ENCODE measurements at places on chromosomes 5 and 9.
A peak's percentile ranks its signal among the peaks of the same experiment; 100 is the strongest.

DNA sequence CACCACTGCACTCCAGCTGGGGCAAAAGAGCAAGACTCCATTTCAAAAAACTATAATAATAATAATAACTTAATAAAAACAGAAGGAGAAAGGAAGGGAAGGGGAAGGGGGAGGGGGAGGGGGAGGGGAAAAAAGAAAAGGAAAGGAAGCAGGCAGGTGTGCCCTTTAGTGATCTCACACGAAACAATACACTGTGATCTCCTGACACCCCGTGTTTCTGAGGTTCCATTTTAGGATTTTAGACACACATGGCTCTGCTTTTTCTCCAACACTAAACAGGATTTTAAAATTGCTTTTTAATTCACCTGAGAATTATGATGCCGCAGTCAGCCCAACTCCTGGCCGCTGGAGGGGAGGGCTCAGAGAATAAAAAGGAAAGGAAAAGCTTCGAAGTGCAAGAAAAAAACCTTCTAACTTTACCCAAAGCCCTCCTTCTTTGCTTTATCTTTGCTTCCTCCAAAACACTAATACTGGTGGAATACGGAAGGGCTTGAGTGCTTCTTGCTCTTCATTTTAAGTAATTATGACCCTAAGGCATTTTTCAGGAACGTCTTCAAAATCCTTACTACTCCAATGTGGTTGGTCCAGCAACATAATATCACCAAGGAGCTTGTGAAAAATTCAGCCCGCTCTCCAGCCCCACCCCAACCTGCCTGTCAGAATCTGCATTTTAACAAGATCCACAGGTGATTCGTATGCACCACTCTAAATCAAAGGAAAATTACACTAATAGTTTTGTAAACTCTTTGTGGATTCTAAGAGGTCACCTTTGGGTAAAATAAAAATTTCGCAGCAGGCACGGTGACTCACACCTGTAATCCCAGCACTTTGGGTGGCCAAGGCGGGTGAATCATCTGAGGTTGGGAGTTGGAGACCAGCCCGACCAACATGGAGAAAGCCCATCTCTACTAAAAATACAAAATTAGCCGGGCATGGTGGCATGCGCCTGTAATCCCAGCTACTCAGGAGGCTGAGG lies 66.0 kb downstream of the MYO10 start:
- DNase-seq = no peak

GRCh38 chr5:149935431-149935901 lies 9.1 kb downstream of the PDE6A start:
- DNase-seq = no peak

GRCh38 chr9:128636024-128636390 lies 20.6 kb downstream of the DYNC2I2 start:
- no peak for DNase-seq

DNA sequence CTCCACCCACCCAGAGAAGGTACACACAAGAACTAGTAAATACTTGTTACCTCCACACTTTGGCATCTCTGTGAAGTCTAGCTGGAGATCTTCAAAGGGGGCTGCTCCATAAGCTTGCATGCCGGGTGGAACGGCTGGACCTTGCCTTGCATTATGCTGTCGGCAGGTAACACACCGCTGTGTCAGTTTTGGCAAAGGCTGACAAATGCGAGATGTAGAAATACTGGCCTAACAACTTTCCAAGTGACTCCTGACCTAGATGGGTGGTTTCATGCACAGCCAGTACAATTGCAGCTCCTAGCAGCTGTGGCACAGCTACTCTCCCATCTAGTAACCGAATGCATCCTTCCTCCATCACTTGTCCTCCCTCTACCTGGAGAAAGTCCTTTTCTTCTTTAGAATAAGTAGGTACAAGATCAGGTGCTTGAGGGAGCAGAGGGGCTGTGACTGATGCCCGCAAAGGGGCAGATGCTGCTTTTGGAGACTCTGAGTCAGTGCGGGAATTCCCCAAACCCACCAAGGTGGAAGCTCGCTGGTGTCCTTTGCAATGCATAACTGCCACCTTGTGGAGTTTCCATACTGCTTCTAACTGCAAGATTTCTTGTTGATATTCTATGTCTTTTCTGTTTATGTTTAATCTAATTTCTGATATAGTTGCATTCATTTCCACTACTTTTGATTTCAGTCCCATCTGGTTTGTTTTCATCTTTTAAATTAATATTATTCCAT lies 78.4 kb downstream of the TMEM161B start:
- DNase-seq = no peak

DNA sequence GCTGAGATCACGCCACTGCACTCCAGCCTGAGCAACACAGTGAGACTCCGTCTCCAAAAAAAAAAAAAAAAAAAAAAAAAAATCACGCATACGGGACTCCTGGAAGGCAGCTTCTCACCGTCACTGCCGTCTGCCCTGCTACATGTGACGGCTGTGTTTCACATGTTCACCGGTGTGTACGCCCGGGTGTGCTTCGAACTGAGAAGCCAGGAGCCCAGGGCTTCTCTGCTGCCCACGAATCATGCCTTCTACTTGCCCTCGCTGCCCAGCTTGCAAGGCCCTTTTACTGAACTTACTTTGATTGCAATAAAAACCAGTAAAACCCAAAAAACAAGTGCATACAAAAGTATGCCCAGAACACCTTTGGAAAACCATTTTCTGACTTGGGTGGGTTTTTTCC lies 5.8 kb upstream of the NKD2 start:
- DNase-seq = peak; percentile 17

- no peak for DNase-seq
Measured at GRCh38 chr5:52925001-52925400, 64.2 kb upstream of the ITGA2 start.

- no peak for DNase-seq
Measured at GRCh38 chr9:110064803-110065202, 143.2 kb downstream of the C9orf152 start.

DNA sequence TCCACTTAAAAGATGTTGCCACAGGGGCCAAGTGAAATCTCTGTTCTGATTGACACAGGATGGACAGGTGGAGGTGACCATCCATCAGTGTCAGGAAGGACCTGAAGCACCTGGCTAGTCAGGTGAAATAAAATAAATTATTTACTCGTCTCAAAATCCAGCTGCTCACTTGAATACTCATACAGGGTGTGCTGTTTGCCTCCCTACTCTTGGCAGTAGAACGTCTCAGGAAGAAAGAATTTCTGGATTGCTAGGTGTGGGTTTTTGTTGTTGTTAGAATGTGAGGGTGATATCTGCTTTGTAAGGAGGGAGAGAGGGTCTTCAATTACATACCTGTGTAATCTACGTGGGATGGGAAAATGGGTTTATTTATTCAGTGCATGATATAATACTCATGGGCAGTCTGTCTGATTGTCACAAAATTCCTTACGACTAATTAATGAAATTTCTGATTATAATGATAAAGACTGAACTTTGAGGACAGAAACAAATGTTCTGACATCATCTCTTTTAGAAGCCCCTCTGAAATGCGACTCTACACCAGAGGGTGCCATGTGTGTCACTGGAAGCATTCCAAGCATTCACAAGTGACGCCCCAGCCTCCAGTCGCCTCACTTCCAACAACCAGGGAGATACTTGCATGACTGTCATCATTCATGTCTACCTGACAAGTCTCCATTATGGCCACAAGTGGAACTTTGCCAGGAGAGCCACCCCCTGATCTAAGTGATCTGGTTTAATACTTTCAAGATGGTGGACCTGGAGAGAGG lies 218.4 kb downstream of the GAPVD1 start:
- DNase-seq = no peak

DNA sequence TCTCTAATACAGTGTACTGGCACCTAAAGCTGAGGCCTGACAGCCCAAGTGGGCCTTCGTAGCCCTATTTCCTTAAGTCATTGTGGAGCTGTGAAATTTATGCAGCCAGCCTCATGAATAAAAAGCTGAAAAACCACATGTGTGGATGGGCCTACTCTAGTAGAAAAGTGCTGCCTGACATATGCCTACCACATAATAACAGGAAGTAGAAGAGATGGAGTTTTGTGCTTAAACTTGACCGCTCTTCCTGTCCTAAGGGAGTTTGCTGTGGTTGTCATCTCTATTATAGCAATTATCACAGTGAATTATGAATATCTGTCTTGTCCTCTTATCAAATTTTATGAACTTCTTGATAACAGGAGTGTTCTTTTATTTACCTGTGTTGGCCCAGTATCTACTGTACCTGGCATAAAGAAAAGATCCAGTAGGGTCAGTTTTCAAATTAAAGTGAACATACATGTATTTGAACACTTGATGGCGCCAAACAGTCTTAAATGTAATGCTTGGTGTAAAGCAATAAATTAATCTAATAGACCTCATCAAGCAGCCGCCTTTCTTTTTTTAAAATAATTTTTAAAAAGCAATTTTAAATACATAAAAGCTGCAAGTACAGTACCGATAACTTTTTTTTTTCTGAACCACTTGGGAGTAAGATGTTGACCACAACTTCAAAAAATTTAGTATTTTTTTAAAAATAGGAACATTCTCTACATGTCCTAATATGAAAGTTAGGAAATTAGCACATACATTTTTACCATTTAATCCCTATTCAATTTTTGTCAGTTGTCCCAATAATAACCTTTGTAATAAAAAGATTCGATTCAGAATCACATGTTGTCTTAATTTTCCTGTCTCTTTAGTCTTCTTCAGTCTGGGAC lies 51.0 kb downstream of the FKTN start:
- no peak for DNase-seq

GRCh38 chr5:172795318-172795977 lies 24.5 kb upstream of the DUSP1 start:
- no peak for DNase-seq

- no peak for DNase-seq
Measured at GRCh38 chr9:131037335-131038255, 28.6 kb downstream of the LAMC3 start.

DNA sequence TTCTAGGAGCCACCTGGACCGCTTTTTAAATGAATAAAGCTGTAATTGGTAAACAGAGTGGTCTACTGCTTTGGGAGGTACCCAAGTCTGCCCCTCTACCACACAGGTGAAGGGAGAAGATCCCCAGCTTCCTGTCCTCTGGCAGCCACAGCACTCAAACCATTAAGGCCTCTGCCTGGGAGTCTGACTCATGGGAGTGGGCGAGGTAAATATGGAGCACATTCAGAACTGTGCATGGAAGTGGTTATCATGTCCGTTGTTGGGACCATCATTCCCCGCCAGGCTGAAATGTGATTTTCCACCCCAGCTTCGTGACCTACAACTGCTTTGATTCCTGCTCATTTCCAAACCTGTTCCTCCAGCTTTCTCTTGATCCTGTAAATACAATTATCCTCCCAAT lies 59.5 kb upstream of the ALDH1B1 start:
- no peak for DNase-seq

- no peak for DNase-seq
Measured at GRCh38 chr9:130114741-130115140, 57.5 kb upstream of the NCS1 start.

DNA sequence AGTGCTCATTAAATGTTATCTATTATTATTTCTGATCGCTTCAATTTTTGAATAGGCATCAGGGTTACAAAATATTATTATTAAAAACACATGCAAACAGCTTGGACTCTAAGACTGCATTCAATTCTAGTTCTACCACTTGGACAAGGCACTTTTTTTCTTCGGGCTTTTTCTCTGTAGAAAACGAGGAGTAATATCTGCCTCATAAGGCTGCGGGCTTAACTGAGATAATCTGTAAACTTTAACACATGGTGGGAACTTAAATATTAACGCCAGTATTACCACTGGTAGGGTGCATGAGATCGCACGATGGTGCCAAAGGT lies 511 bp upstream of the SPDL1 start:
- DNase-seq = no peak

DNA sequence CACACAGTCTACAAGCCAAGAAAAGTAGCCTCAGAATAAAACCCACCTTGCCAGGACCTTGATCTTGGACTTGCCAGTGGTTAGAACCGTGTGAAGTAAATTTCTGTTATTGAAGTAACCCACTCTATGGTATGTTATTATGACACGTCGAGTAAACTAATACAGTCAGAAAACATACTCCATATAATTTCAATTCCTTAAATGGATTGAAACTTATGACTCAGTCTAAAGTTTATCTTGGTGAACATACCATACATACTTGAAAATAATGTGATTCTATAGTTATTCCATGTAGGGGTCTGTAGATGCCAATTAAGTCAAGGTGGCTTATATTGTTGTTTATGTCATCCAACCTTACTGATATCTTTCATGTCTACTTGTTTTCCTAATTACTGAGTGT lies 950.7 kb downstream of the TLE4 start:
- DNase-seq = no peak

GRCh38 chr9:137611623-137612609 lies 6.4 kb downstream of the ARRDC1 start:
- no peak for DNase-seq

DNA sequence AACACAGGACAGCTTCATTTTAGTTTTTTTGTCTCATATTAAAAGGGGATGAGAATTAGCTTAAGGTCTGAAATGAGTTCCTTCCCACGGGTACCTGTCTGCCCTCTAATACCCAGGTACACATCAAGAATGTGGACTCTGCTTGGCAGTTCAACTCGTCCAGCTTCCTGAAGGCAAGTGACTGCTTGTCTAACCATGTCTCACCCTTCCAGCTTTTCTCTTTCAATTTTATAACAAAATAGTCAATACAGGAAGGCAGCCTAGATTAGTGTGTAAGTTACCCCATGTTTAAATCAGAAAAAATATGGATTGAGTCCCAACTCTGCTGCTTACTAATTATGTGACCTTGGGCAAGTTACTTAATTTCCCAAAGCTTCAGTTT lies 50.5 kb upstream of the C5orf46 start:
- DNase-seq = no peak

GRCh38 chr5:150123542-150123941 lies 32.1 kb downstream of the PDGFRB start:
- DNase-seq = no peak

DNA sequence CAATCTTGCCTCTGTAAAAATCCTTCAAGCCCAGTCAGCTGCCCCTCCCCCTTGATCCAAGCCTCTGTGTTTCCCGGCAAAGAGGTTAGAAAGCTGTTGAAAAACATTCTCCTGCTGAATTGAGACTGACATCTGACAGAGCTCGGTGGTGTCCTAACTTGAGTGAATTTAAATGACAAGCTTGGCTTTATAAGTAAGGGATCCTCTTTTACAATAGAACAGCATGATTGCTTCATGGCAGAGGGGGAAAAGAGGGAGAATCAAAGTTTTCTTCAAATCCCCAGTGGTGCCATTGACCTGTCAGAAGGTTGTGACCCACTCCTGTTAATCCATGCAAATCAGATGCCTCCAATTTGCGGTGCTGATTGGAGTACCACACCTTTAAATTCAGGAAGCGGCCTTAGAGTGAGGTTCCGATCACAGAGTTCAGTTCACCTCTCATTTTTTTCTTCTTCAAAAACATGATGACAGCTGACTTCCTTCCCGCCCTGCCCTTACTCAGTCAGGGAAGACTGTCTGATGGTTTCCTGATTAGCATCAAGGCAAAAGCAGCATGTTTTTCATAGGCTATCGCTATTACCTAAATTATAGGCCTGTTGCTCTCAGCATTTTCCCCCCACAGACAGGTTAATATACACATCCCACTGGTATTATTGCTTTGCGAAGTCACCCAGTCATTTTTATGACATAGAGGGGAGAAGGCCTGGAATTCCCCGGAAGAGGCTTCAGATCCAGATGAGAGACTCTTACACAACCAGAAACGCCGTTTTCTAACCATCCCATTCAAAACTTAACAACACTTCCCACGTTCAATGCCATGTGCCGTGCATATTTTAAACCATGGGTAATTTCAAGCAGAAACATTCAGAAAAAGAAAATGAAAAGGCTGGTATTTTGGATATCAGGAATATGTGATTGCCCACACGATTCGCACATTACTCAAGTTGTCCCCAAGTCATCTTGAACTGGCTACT lies 141.4 kb downstream of the EBF1 start:
- DNase-seq = no peak

- no peak for DNase-seq
Measured at GRCh38 chr5:69467442-69468225, 25.0 kb upstream of the OCLN start.
